Smooth muscle cell of the brain vasculature (primary cell): ENCODE measurements at places on chromosomes 13 and 19.

DNA sequence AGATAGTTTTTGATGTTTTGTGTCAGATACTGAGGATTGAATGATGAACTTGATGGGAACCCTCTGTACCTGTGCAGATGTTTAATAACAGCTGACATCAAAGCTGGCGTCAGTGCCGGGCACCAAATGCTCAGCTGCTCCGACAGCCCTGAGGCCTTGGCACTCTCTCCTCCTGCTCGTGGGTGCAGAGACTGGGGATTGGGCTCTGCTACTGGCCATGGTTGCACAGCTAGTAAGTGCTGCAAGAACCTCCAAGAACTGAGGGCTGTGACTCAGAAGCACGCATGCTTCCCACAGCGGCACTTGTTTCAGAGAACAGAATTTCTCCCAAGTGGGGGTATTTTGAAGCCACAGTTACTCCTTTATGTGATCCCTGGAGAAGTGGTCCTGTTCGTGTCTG lies 5.9 kb downstream of the LAMP1 start:
- DNase-seq, result no peak

DNA sequence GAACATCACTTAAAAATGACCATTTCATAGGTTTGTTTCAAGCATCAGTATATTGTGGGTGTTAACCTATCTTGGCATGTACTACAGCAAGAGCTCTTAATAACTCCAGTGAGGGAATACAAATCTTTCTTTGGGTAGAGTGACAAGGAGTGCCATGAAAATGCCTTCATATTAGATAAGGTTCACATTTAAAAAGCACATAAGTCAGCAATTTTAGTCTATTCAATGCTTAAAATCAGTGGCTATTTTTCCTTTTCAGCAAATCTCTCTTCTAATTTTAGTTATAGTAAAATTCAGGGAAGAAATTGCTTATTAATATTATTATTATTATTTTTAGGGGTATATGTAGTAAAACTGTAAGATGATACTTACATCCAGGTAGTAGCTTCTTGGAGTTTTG lies 291.1 kb downstream of the GPC6 start:
- no peak for DNase-seq

DNA sequence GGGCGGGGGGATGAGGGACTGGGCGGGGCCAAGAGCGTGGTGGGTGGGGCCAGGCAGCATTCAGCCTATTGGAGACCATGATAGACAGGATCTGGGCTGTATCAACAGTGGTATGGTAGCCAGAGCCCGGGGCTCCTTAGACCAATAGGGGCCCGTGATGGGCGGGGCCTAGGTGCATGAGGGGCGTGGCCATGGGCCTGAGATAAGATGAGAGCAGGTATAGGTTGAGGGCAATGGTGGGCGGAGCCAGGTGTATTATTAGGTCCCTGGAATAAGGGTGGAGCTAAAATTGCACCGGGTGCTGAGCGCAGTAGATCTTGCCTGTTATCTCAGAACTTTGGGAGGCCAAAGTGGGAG lies 5.3 kb downstream of the ABCA7 start:
- no peak for DNase-seq

- no peak for DNase-seq
These were observed 2.7 kb downstream of the PLEKHF1 start for GRCh38 chr19:29667901-29668341.
